ENCODE measurements at places on chromosomes 3 and 15.

DNA sequence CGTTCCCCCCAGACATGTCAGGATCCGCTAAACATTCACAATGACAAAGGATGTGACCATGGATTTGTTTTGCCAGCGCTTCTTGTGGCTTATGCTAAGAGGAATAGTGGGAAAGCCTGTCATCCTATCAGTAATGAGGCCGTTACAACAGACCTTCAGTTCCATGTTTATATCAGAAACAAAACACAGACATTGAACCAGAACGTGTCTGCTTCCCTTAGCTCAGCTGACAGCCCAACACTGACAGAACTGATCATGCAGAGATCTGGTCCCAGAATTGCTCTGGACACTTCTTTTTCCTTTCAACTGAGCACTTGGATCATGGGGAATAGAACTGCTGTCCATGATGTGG, 58.3 kb upstream of the MYZAP start:
- DNase-seq: no peak

GRCh38 chr15:66875588-66876420, 173.8 kb downstream of the SMAD6 start:
- no peak for DNase-seq

DNA sequence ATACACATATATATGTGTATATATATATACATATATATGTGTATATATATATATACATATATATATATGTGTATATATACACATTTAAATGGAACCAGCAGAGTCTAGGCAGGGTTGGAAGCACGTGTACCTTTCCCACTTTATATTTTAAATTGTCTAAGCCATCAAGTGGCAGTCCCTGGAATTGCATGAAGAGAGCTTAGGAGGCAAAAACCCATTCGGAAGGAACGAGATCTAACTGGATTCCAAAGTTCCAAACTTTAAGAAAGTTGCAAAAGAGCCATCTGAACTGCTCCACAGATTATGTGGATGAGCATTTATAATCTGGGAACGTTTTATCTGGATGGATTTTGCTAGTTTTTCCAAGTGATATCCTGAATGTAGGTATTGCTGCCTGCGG, 186.5 kb downstream of the FOXP1 start:
- DNase-seq: no peak

GRCh38 chr3:94794563-94794962, 731.7 kb downstream of the NSUN3 start:
- DNase-seq: no peak

- DNase-seq: no peak
Observed at GRCh38 chr3:4506559-4507023, 13.4 kb downstream of the ITPR1 start.

Measured in substantia nigra (tissue), 51 donors.